ENCODE measurements at places on chromosomes 4 and X.

GRCh38 chr4:180465364-180465763 lies 1777.8 kb upstream of the TENM3 start:
- no peak for DNase-seq

GRCh38 chr4:121800638-121800960 lies 524 bp upstream of the EXOSC9 start:
- no peak for DNase-seq

- no peak for DNase-seq
Measured at GRCh38 chr4:93495346-93495745, 333.2 kb upstream of the ATOH1 start.

DNA sequence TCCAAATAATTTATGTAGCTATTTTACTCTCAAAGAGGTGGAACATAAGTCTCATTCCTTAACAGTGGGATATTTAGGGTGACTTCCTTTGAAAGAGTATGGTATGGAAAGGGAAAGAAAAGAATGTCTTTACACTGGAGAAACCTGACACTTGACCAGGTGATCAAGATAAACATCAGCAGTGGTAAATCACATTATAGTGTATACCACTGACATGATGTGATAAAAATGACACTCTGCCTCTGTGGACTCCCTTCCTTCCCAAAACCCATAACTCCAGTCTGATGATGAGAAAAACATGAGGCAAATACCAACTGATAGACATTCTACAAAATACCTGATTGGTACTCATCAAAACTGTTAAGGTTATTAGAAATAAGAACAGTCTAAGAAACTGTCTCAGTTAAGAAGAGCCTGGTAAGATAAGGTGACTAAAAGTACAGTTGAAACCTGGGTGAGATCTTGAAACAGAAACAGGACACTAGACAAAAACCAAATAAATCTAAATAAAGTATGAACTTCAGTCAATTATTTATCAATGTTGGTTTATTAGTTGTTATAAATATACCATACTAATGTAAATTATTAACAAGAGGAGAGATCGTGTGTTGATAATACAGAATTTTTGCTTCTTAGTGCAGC lies 144.2 kb upstream of the PCDH18 start:
- DNase-seq, result no peak

DNA sequence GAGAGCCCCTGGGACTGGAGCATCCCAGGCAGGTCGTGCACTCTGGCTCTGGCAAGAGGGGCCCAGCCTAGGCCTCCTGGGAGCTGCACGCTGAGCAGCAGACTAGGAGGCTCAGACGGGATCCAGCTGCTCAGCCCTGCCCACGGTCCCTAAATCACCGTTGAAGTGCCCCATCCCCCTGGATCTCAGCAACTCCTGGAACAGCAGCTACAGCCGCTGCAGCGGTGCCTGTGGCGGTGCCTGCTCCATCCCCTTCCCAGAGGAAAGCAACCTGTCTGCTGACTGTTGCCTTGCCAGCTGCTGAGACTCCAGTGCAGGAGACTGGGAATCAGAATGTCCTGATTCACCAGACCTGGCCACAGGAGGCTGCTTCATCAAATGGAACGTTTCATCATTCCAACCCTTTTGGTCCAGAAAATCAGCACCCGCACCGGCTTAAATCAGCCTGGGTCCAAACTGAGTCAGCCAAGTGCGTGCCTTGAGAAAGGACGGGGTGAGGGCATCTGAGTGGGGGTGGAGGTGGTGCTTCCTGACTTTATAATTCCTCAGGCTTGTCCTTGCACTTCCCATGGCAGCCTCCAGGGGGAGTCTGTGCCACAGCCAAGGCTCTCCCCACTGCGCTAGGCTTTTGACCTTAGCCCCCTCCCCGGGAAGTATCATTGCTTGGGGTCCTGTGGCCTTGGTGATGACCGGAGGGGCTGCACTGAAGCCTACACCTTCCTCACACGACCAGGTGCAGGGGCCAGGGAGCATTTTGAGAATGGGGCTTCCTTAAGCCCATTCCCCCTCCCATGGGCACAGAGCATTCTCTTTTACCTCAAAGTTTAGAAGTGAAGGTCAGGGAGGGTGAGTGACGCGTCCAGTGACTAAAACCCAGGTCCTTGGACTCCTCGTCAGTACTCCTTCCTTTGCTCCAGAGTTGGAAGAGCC lies 6.5 kb downstream of the ZNF185 start:
- no peak for DNase-seq

- DNase-seq, result no peak
Measured at GRCh38 chrX:107541244-107541643, 87.1 kb upstream of the PRPS1 start.

- DNase-seq, result no peak
Measured at GRCh38 chrX:118261151-118261550, 84.8 kb upstream of the WDR44 start.

- no peak for DNase-seq
Measured at GRCh38 chr4:128830906-128831503, 21.5 kb downstream of the JADE1 start.

DNA sequence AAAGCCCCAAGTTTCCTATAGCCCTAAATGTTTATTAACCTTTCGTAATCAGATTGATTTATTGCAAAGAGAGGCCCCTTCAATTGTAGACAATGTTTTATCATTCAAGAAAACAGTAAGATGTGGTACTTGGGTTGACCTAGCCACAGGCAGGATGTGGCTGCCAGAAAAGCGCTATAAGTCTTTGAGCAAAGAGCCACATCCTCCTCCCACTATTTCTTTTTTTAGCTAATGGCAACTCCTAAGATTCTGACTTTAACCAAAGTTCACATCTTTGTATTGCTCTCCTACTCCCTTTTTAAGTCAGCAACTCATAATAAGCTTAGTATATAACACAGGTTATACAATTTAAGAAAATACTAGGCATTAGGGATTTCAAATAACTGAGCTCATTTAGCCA lies 70.7 kb upstream of the PPP3CA start:
- DNase-seq, result peak; percentile 47

- no peak for DNase-seq
Measured at GRCh38 chr4:9924750-9925149, 96.5 kb downstream of the SLC2A9 start.

- no peak for DNase-seq
Measured at GRCh38 chr4:91064157-91064853, 937.1 kb downstream of the CCSER1 start.

DNA sequence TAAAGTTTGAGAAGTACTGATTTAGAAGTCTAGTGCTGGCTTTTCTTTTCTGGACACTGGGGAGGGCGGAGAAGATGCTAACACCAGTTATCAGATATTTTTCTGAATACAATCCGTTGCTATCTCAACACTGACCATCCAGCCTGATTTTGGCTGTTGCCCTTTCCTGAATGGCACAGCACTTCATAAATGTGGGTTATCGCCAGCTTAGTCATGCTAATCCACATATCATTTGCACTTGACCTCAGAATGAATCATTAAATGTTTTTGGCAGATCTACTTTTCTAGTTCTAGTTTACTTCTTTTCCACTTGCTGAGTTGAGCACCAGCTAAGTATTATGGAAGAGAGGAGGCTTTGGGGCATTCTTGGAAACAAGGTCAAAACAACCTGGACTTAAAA lies 60.8 kb upstream of the ESX1 start:
- DNase-seq, result no peak

DNA sequence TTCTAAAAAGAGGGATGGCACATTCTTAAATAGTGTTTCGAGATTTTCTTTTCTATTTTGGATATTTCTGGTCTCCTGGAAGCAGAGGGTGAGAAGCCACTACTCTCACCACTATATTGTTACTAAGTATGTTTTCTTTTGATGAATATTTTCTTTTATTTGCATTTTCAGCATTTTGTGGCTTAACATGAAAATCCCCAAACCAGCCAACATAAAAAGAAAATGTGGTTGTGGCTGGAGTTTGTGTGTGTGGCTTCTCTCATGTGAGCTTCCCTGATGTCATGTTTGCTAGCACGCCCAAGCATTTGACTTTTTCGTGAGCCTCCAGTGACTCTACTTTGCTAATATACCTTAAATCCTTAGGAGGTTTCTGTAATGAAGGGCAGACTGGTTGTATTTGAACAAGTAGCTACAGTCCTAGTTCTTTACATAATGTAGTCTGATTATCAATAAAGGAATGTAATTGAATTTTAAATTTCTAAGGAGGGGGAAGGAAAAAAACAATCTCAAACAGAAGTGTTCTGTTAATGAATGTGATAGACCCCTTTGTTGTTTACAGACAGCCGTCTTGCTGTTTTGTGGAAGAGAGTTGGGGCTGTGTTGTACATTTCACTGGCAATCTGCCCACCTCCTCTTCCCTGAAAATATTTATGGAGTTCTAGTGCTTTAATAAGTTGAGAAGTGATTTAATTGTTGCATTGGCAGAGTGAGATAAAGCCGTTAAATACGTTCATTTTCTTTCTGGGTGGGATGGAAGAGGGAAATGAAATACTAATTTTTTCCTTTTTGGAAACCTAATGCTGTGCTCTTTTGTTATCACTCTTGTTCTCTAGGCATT lies 114.6 kb downstream of the ARHGAP10 start:
- DNase-seq, result peak; percentile 3

DNA sequence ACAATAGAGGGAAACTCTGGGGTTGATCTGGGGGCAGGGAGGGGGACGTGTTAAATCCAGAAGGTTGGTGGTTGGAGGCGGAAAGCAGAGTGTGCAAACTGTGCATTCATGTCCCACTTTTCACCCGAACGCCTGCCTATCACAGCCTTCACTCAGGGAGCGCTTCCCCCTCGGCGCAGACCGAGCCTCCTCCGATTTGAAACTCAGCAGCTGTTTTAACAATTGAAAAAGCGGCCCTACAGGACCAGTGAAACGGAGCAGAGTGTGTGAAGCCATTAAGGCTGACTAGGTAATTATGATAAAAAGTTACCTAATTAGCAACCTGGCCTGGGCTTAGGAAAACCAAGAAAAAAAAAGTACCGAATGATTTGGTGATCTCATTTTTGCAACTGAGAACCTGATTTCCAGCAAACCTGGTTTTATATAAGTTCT lies 685 bp upstream of the NDNF start:
- no peak for DNase-seq

DNA sequence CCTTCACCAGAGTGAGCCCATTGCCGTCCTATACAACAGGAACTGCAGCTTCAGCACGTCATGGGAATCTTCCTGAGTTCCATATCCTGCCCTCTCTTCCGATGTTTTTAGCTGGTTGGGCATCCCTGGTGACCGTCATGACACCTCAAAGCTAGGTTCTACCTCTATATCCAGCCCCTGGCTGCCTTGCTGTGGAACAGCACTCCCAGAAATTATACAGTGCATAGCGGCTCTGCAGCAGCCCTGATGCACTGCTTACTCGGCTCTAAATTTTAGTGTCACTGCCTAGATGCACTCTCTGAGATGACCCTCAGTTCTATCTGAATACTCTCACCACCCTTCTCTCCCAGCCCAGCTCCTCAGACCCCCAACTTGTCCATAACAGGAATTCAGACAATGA lies 44.3 kb downstream of the ARHGEF38 start:
- no peak for DNase-seq

DNA sequence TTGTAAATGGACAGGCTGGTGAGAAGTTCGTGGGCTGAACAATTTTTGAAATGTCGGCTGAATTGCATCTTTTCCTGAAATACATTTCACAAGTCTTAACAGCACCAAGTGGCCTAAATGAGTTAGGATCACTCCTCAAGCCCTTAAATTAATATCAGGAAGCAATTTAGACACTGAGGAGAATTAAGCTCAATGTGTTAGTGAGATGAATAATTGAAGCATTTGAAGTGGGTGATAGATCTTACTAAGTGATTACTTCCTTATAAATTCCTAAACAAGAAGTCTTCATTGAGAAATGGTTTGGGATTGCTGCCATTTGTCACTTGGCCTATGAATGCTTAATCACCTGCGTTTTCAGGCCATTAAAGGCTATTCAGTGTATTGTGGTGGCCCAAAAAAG lies 116.8 kb downstream of the NAA11 start:
- DNase-seq, result no peak

DNA sequence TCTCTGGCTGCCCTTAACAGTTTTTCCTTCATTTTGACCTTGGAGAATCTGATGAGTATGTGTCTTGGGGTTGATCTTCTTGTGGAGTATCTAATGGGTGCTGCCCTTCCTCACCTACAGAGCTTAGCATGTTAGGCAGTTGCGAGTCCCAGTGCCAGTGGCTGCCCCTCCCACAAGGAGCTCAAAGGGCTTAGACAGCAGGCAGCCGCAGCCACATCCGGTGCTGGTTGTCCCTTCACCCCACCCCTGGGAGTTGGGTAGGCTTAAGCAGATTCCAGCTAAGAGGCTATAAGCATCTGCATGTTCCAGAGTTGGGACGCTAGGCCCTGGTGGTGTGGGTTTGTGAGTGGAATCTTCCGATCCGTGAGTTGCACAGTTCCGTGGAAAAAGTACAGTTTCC lies 322.1 kb upstream of the ARX start:
- DNase-seq, result no peak

GRCh38 chrX:29107231-29107630 lies 520.0 kb downstream of the IL1RAPL1 start:
- no peak for DNase-seq

- DNase-seq, result no peak
Measured at GRCh38 chr4:65287071-65287470, 383.2 kb downstream of the EPHA5 start.

DNA sequence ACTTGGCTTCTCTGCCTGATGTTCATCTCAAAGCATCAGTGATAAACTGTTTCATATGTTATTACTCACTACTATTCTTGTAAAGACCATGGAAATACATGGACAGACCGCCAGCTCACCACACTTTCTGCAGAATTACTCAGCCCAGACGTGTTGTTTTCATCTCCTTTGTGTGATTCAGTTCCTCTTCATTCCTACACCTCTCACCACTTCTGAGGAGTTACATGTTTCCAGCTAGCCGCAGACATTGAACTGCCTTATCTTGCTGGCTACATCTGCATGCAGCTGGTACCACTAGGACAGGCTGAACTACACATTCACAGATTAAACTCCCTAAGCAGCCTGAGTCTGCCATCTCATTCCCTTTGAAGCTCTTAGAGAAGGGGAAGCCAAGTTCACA lies 443.2 kb upstream of the FGF16 start:
- no peak for DNase-seq

GRCh38 chr4:112747036-112747435 lies 110.1 kb downstream of the LARP7 start:
- no peak for DNase-seq

- DNase-seq, result no peak
Measured at GRCh38 chr4:184427687-184428086, 46.7 kb downstream of the IRF2 start.

DNA sequence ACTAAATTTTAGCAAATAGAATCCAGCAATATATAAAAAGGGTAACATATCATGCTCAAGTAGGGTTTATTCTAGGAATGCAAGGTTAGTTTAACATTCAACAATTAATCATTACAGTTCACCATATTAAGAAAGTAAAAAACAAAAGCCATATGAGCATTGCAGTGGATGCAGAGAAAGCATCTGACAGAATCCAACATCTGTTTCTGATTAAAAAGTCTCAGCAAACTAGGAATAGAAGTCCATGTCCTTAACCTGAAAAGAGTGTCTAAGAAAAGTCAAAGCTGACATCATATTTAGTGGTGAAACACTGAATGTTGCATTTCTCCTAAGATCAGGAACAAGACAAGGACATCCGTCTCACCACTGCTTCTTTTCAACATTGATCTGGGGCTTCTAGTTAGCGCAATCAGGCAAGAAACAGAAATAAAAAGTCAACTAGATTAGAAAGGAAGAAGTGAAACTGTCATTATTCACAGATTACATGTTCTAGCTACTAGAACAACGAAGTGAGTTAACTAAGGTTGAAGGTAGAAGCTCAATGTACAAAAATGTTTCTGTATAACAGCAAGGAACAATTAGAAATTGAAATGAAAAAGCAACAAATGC lies 49.3 kb downstream of the MRPL1 start:
- no peak for DNase-seq
